Fibroblast of skin of left quadriceps (primary cell): ENCODE measurements at places on chromosomes 2 and 18.

GRCh38 chr2:52336951-52337350, 1305.0 kb upstream of the NRXN1 start:
- DNase-seq = no peak

DNA sequence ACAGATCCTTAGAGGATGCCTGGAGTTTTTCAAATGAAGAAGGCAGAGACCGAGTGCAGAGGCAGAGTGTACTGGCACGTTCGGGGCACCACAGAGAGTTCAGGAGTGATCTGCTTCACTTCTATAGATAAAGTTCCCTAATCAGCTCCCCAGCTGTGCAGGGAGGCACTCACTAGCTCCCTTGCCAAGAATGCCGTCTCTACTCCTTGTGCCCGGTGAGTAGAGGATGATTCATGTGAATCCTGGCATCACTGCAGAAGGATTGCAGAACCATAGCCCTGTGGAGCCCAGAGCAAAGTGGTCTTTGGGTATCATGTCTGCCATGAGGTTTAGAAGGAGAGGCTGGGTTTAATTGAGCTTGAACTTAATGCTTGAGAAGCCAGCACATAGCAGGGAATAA, 510.1 kb upstream of the RAB6C start:
- DNase-seq = no peak

DNA sequence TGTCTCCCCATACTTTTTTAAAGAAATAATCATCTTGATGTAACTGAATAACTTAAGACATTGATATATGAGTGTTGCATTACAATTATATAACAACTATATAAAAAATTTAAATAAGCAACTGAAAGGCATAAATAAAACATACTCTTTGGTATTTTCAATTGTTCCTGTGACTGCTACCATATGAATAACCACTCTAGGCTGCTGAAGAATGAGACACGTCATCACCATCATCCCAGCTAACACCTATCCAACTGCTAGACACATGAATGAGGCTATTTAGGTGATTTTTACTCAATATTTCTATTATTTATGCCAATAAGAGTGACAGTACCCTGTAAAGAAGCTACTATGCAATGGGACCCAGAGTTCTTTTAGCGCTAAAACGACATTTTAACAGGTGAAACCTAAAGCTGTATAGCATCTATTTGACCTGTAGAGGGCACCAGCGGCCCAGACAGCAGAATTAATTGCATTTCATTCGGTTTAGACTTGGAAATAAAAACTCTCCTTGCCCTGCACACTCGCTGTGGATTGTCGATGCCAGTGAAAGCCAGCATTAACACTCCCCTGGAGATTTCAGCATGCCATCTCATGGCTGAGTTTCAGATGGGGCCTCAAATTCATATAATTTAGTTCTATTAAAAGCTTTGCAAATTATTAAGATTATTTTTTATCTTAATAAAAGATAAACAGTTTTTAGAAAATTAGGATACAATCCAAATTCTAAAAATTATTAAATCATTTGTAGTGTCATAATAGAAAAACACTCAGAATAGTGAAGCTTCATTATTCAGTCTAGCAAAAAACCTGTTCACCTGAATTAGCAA, 89.4 kb upstream of the MAP2 start:
- peak; percentile 21 for DNase-seq

DNA sequence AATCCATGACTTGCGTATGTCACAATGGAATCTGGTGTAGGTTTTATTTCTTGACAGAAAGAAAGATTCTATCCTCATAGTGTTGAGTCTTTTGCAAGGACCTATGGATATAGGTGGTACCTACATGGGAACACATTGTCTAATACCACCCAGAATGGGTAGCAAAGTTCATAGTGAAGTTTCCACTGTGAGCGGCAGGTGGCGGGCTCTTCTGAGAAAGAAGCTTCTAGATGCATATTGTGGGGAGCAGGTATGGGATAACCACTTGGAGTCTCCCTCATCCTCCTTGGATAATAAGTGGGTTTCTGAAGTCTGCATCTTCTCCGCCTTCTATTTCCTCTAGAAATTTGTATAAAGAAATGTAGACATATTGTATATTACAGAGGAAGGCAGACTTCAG, 44.9 kb downstream of the LINC00305 start:
- DNase-seq = no peak

- no peak for DNase-seq
Observed at GRCh38 chr2:181457741-181458425, 697 bp downstream of the ITGA4 start.

DNA sequence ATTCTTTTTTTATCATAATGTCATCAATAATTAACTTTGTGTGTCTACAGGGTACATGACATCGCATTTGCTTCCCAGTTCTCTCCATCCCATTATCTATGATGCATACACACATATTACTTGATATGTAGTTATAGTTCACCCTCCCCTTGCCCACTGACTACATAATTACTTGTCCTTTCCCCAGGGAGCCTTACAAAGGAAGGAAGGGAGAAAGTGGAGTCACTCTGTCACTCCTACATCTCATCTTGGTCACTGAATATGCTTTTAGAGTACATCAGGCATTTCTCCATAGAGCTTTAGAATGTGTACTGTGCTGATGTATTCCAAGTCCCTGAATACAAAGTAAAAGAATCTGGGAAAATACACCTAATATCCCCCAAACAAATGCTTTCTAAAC, 6.0 kb upstream of the DTNA start:
- no peak for DNase-seq

- no peak for DNase-seq
Observed at GRCh38 chr18:36685580-36685979, 143.2 kb downstream of the TPGS2 start.

DNA sequence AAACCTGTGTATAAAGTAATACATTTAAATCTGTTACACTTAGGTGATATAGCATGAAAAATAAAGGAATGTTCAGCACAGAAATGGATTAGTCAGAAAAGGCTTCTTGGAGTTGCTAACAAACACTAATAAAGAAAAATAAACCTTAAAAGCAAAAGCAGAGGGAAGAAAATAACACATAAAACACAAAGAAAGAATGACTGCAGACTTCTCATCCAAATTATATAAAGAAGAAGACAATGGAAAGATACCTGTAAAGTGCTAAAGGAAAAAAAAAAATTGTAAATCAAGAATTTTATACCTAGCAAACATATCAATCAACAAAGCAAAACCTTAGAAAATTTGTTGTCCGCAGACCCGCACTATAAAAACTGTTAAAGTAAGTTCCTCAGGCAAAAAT, 63.6 kb downstream of the EXOC6B start:
- DNase-seq = no peak

GRCh38 chr2:229342376-229342775, 71.3 kb upstream of the PID1 start:
- no peak for DNase-seq

DNA sequence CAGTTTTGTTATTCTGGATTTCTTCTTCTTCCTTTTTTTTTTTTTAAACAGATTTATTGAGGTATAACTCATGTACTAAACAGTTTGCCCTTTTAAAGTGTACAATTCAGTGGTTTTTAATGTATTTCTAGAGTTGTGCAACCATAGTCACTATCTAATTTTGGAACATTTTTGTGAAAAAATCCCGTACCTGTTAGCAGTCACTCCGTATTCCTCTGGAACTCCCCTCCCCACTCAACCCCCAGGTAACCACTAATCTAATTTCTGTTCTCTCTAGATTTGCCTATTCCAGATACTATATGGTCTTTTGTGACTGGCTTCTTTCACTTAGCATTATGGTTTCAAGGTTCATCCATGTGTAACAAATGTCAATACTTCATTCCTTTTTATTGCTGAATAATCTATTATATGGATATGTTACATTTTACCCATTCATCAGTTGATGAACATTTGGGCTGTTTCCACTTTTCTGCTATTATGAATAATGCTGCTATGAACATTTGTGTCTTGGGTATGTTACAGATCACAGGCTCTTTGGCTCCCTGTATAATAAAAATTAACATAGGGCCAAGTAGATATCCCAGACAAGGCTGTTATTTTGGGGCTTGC, 21.9 kb downstream of the EHBP1 start:
- DNase-seq = no peak

DNA sequence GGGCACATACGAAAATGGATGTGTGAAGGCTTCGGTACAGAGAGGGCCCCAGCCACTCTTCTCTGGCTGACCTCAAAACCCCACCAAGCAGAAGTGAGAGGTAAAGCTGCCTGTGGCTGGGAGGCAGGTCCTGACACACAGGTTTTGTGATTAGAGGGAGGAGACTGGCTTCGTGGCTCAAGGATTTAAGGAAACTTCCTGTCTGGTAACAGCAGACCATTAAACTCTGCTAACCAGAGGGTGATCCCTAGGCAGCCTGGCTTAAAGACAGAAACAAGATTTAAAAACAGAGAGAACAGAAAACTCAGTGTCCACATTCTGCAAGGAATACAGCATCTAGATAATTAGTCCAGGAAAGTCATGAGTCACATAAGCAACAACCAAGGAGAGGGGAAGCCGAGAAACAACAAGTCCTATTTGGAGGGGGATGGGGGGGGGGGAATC, 101.9 kb downstream of the NFATC1 start:
- no peak for DNase-seq

DNA sequence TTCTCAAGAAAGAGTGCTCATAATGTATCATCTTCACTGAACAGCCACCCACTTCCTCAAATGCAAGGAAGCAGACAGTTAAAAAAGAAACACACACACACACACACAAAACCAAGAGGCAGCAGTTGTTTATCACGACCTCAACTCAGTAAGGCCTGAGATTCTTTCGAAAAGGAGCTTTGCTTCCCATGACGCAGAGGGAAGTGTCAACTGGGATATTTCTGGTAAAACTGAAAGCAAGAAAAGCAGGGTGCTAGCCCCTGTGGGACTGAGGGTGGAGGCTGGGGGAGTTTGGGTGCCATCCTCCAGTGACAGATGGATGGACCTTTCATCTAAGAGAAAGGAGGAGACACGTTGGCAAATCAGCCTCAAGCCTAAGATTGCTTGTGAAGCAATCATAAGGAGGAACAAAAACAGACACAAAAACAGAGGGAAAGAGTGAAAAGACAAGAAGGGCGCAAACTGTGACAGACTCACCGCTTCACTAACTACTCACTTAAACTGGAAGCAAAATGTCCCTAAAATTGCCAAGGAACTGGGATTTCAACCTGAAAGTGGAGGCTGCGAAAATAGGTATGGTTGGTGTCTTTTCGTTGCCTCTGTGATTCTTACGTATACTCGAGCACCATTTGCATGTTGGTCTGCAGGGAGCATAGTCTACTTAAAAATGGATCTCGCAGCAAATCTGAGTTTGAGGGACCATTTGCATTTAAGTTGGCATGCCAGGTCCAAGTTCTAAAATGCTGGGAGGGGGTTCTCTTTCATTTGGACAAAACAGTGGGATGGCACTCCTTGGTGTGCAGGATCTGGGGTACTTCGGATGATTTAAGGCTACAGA, at the start of gene ARHGAP25:
ARHGAP25 (plus strand) TSS at position 124 of the 838 bp plus-strand sequence; CDS start at position 513, 389 bp downstream.
- DNase-seq = no peak

DNA sequence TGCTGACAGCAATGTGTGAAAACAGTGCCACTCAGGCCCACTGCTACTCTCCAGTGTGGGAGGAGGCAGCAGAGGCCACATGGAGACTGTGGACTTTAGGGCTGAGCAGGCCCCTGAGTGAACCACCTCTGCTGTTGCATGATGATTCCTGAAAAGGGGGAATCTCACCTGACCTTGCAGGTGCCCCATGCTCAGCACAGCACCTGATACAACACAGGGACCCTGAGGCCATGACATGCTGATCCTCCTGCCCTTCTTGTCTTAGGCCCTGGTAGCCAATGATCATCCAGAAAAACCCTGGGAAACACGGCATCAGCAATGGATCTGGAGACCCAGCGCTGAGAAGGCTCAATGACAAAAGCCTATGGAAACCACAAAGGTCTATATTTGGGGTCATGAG, 446.8 kb upstream of the MYT1L start:
- DNase-seq = no peak

GRCh38 chr2:38740851-38741731, 10.1 kb downstream of the SRSF7 start:
- DNase-seq = no peak

- no peak for DNase-seq
Observed at GRCh38 chr18:54672846-54673475, 81.9 kb downstream of the DYNAP start.

DNA sequence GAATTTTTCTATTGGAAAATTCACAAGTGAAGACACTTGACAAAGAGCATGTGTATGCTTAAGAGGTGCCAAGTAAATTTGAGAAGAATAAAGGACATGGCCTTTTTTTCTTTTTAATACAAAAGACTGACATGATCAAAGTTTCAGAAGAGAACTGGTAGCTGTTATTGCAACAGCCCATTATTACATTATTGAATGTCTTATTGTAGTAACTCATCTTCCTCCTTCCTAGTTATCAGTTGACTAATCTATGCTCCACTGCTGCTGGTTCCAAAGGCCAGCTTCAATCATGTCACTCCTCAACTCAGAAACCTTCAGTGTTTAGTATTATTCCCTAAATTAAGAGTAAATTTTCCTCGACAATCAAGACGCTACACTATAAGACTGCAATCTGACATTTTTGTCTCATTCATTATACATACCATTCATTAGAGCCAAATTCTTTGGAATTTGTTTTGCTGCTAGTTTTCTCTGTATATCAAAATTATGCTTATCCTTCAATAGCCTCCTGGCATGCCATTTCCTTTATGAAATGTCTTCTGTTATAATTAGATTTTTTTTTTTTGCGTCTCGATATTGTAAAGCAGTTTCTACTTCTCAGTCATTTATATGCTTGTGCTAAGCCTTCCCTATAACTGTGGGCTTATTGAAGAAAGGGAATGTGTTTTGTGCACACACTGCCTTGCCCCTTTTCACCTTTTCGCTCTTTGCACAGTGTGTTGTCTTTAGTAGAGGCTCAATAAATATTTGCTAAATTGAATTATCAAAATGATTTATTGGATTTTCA, 27.9 kb downstream of the ITGA4 start:
- DNase-seq = no peak

DNA sequence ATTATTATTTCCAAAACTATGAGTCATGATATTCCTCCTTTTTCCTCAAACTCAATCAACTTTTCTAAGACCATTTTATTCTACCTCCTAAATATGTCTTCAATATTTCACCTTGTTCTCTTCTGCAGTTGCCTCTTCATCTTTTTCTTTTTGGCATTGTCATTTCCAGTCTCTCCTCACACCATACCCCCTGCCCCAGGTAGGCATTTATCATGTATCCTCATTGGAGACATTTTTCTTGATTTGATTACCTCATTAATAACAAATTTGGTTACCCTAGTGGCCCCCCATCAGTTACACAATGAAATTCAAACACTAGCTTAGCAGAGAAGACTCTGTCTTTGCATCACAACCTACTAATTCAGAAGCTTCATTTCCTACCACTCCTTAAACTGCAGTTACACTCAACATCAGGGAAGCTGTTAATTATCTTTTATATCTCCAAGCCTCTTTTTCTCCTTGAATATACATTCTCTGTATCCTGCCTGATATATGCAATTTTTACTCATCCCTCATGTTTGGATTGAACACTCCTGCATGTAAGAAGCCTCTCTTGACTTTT, 133.0 kb downstream of the IKZF2 start:
- no peak for DNase-seq

- DNase-seq = peak; percentile 73
Observed at GRCh38 chr2:158600155-158600802, 143.5 kb downstream of the PKP4 start.
